Caco-2 (cell line): ENCODE measurements at places on chromosomes 7 and 10.

DNA sequence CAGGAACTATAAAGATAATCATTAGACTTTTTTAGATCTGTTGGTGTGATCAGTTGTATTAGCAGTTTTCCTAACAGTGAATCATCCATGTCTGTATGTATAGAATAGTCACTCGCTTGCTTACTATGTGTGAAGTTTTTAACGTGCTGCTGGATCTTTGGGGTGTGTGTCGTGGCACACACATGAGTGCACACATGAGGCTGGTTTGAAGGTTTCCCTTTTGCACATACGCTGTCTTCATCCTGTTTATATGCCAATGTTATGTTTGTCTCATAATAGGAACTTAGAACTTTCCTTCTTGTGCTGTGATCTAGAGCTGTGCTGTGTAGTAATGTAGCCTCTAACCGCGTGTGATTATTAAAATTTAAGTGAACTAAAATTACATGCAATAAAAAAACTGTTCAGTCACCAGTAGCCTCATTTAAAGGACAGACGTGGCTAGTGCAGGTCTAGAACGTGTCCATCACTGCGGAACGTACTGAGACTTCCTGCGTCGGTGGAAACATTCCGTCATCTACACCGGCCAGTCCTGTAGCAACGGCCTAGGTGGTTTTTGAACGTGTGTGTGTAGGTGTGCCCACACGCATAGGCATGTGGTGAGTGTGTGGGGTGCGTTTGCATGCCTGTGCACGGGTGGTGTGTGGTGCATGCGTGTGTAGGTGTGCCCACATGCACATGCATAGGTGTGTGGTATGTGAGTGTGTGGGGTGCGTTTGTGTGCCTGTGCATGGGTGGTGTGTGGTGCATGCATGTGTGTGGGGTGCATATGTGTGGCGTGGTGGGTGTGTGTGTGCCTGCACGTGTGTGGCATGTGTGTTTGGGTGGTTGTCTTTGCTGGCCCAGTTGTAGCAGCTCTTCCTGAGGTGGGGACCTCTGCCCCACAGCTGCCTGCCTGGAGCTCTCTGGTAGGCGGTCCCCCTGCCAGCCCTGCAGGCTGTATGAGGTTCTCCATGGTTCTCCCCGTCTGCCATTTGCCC, 56.6 kb downstream of the INPP5A start:
- no peak for DNase-seq

DNA sequence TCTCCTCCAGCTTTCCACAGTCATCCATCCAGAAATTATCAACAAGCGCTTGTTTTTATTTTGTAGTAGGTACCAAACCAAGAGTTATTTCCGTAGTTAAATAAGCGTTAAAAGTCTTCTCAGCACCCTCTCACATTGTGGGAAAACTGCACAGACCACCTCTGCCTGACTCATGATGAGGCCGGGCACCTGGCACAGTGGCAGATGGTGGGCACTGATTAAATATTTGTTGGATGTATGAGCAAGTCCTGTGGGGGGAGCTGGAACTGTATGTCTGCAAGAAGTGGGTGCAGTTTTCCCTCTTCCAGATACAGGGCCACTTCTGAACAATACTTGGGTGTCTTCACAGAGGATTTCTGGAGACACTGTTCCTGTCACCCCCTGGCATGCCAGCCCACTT, 5.3 kb upstream of the REPIN1 start:
- DNase-seq = no peak

GRCh38 chr7:66727058-66727457, 13.5 kb upstream of the RABGEF1 start:
- DNase-seq = no peak

DNA sequence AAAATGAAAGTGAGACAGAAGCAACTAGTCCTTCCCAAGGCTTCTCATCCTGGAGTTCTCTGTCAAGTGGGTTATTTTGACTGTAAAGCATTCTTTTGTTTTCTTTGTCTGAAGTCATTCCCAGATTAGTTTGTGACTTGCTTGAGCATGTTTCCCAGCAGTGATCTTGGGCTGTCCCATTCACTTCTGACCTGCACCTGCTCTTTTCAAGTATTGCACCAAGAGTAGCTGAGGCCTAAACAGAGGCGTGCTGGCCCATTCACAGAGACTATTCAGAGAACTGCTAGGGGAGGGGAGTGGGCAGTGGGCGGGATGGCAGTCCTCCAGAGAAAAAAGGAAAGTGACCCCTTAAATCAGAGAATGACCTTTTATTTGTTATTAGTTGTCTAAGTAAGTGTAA, 61.3 kb downstream of the CACNA2D1 start:
- no peak for DNase-seq

DNA sequence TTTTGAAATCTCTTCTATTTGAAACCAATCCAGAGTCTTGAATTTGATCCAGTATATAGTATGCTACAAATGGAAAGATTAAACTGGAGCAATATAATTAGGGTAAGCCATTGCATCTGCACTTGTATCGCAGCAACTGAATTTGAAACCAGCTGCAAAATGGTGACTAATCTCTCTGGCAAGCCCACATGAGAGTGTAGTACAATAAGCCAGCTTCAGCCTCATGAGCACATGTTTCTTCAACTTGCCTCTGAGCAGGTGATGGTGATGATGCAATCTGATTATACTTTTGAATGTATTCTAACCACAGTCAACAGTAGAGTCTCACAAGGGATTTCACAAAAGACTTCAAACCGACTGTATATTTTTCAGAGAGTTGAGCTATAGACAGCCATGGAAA, 829 bp upstream of the RPA3 start:
- DNase-seq = no peak

- peak; percentile 78 for DNase-seq
Measured at GRCh38 chr10:73744664-73744975, 448 bp downstream of the SEC24C start.

DNA sequence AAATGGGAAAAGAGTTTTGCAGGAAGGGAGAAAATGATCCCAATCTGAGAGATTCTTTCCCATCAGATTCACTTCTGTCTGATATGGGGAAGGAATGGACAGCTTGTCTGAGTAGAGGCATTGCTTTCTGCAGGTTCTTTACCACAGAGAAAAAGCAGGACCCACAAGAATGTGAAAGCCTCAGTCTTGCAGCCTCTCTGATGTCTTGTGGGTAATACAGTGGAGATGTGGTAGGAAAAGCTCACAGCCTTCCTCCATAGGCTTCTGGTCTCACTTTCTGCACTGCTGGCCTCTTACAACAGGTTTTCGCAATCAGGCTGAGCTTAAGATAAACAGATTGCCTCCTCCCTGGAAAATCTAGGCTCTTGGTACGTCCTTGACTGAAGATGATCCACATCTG, 551 bp downstream of the IFIT1 start:
- peak; percentile 40 for DNase-seq

- no peak for DNase-seq
Measured at GRCh38 chr10:48670978-48671913, 13.4 kb upstream of the WDFY4 start.

DNA sequence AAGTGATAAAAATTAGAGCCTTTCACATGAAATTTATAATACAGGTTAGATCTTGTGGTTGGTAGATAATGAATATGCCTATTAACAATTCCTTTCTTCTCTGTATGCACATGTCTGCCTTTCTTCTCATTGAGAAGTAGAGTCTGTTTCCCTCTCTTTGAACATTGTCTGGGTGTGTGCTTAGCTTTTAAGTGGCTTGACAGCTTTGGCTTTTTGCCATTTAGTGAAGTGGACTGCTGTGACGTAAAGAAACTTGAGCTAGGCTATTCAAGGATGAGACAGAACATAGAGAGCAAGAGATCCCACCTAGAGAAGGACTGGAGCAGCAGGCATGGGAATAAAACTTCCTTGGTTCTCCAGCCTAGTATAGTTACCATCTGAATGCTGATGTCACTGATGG, 996.7 kb upstream of the CELF2 start:
- no peak for DNase-seq

- no peak for DNase-seq
Measured at GRCh38 chr7:376306-377079, 86.5 kb downstream of the FOXL3 start.

GRCh38 chr7:25850735-25851134, 301.3 kb upstream of the NFE2L3 start:
- no peak for DNase-seq

- DNase-seq = no peak
Measured at GRCh38 chr10:34761453-34761852, 53.6 kb downstream of the PARD3 start.

GRCh38 chr10:3963191-3963673, 178.2 kb upstream of the KLF6 start:
- no peak for DNase-seq

DNA sequence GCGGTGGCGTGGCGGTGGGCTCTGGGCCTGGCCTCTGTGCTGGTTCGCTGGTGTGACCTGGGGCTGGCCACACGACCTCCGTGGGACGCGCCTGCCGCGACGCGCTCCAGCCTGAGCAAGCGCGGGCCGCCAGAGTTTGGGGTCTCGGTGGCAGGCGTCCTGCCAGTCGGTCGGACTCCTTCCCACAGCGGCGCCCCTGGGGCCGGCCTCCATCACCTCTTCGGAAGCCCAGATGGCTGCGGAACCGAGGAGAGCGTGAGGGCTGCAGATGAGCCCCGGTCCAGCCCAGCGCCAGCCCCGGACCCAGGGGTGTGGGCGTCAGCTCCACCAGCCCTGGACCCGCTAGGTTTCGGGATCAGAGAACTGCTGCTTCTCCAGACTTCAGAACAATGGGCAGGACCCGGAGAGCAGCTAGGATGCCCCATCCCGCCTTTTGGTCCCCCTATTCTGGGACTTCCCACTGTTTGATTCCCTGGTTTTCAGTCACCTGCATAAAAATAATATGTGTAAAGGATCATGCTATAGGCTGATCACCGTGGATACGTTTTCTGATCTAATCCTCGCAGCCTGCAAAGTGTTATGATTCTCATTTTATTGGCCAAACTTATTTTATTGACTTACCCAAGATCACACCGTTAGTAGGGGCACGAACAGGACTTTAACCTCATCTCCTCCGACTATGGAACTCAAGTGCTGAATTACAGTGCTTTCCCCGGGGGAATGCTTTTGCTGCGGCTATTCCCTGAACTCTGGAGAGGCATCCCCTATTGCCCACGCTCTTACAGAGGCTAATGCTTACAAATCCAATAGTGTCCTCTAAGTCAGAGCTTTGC, 2.8 kb downstream of the CYP26C1 start:
- DNase-seq = no peak

DNA sequence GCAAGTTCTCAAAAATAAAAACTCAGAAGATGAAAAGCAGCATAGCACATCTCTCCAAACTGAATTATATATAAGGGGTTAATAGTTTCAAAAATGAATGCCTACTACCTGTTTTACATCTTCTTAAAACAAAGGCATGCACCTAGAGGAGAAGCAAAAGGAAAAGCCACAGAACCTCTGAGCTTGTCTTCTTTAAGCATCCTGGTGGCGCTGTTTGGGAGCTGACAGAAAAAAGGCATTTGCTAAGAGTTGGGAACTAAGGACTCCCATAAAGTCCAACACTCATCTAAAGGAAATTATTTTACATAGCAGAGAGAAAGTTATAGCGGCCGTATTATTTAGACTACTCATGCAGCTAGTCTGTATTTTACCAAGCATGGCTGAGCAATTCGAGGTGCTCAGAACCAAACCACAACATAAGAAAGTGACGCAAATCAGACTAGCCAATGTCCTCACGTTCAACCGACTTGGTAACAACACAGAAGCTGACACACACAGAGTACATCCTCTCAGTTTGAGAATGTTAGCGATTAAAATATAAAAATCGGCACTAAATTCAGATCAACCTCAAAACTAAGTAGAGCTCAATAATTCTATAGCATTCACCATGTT, 38.8 kb downstream of the PTN start:
- no peak for DNase-seq

- DNase-seq = no peak
Measured at GRCh38 chr10:22427890-22428571, 82.7 kb downstream of the SPAG6 start.

- DNase-seq = no peak
Measured at GRCh38 chr10:70475661-70476060, 2.9 kb upstream of the PALD1 start.

DNA sequence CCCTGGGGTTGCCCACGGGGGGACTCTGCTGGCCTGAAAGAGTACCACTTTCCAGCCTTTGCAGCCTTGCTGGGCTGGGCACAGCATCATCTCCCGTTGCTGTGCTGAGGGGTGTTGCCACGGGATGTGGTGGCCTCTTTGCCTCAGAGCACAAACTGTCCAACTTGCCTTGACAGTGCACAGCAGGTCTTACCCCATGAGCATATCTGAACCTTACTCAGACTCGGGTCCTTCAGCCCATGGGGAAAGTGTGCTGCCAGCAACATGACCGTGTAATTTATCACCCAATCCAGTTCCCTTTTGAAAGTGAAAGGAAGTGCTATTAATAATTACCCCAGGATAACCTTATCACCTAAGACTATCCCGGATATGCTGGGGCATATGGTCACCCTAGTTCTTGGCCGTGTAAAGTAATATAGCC, 46.8 kb downstream of the TBXAS1 start:
- DNase-seq = no peak

- DNase-seq = no peak
Measured at GRCh38 chr7:109699661-109700060, 1130.0 kb downstream of the DNAJB9 start.

DNA sequence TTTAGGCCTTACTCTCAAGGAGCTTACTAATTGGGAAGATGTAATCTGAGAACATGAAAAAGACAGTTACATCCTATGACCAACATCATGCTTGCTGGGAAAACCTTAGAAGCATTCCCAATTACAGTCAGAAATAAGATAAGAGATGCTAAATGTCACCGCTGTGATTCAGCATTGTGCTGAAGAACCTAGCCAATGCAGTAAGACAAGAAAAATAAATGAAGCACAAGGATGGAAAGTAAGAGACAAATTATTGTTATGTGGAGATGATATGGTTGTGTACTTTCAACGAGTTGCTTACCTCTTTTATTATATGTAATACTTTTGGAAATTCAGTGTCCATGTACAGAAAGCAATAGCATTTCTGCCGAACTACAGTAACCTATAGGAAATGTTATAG, 104.8 kb downstream of the RBM20 start:
- no peak for DNase-seq

DNA sequence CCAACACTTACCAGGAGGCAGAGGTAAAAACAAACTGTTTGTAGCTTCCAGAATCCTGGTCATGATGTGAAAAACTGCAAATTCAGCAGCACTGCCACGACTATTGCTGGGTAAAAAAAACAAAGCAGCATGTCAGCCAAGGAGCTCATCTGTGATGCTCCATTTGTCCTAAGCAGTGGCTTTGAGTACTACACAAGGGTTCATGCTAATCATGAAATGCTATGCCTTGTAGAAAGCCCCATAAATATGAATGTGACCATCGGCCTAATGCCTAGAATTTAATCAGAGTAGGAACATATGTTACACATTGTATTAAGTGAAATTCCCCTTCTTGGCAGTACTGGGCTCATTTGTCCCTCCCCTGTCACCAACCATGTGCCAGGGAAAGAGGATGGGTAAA, 95.4 kb downstream of the GSAP start:
- DNase-seq = no peak

DNA sequence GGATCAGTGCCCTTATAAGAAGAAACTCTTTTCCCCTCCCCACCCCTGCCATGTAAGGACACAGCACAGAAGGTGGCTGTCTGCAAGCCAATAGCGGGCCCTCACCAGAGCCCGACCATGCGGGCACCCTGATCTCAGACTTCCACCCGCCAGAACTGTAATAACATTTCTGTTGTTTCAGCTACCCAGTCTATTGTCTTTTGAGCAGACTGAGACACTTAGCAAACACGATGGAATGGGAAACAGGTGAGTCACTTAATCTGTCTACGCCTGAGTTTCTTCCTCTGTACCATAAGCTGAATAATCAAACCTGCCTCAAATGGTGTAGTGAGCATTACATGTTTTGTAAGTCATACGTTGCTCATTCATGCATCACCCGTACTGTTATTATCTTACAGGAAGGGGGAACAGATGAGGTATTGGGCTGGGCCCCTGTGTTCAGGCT, 58.2 kb downstream of the STRA8 start:
- DNase-seq = no peak
